ENCODE measurements at places on chromosomes 4 and X.

DNA sequence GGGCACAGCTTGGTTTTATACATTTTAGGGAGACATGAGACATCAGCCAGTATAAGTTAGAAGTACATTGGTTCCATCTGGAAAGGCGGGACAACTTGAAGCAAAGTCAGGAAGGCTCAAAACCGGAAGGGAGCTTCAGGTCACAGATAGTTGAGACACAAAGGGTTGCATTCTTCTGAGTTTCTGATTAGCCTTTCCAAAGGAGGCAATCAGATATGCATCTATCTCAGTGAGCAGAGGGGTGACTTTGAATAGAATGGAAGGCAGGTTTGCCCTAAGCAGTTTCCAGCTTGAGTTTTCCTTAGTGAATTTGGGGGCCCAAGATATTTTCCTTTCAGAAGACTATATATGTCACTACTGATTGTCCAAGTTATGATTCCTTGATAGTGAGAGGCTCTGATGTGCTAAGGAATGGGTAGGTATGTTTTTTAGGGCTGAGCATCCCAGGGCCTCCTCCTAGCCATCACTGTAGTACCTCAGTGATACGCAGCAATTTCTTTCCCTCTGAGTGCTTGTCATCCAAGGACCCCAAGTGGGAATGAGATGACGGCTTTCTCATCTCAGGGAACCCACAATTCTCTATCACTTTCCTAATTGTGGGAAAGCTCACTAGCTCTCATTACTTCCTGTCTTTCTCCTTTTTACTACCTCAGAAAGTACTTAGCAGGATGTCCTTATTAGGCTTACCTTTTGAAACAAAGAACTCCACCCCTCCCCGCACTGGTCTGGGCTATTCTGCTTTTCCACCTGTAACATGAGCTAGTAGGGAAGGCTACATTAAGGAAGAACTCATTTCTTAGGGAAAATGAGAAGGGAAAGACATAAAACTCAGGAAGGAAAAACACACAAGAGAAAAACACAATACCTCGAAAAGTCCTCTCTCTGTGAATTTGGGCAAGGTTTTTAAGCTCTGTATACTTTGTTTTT lies 632.7 kb downstream of the RAPGEF2 start:
- DNase-seq: no peak

DNA sequence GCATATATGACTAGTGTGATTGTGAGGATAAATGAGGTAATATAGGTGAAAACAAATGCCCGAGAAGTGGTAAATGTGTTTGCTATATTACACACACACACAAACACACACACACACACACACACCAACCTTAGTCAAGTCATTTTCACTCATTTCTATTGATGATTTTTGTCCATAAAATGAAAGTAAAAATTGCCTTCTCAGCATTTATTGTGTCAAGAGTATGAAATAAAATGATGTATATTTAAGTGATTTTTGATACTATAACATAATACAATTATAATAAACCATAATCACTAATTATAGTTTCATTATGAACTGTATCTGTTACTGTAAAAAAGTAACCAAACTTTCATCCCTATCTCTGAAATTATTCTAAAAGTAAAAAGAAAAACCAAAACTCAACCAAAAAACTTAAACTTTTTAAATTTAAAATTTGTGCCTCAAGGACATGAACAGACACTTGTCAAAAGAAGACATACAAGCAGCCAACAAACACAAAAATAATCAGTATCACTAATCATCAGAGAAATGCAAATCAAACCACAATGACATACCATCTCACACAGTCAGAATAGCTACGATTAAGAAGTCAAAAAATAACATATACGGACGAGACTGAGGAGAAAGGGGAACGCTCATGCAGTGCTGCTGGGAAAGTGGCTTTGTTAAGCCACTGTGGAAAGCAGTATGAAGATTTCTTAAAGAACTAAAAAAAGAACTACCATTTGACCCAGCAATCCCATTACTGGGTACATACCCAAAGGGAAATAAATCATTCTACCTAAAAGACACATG lies 601.0 kb downstream of the TMA16 start:
- DNase-seq: no peak

- no peak for DNase-seq
These were observed 500.0 kb downstream of the SPRY1 start for GRCh38 chr4:123896446-123897071.

GRCh38 chrX:727738-728621 lies 97.4 kb downstream of the SHOX start:
- no peak for DNase-seq

DNA sequence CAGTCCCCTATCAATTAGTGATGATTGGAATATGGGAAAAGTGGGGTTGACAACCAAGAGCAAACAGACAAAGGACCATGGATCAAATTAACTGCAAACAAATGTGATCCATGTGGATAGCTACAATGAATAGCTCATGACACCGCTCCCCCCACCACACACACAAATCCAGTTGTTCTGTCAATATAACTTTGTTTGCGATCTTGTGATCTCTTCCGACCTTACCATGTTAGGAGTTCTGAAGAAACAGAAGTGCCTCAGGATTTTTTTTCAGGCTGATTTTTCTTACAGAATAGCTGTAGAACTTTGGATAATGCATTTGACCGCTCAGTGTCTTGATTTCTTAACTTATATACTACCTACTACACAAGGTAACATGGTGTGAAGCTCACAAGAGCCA lies 116.6 kb downstream of the SH2D1A start:
- no peak for DNase-seq

GRCh38 chr4:37995981-37996775 lies 36.0 kb downstream of the PTTG2 start:
- DNase-seq: no peak

GRCh38 chr4:687048-687970 lies 1.6 kb downstream of the SLC49A3 start:
- peak; percentile 100 for DNase-seq

- no peak for DNase-seq
These were observed 42.3 kb upstream of the FAT1 start for GRCh38 chr4:186765673-186766546.

GRCh38 chrX:1378306-1378759 lies 13.6 kb downstream of the SLC25A6 start:
- DNase-seq: no peak

GRCh38 chr4:79209081-79209480 lies 116.8 kb downstream of the NAA11 start:
- DNase-seq: no peak

DNA sequence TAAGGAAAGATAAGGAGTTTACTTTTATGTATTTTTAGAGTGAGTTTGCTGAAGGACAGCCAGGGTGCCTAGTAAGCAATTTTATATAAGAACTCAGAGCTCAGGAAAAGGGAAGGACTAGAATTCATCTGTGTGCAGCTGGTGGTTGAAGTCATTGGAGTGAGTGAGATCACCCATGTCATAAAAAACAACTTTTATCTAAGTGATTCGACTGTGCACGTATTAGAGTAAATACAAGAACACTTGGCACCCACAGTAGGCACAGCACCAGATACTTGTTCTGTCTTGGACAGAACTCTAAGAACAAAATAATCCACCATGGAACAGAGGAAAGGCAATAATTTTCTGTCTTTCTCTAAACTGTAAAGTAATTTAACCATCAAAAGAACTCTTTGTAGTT lies 31.6 kb downstream of the SYNPO2 start:
- DNase-seq: no peak

- no peak for DNase-seq
These were observed 47.8 kb downstream of the ACOX3 start for GRCh38 chr4:8392591-8393190.

DNA sequence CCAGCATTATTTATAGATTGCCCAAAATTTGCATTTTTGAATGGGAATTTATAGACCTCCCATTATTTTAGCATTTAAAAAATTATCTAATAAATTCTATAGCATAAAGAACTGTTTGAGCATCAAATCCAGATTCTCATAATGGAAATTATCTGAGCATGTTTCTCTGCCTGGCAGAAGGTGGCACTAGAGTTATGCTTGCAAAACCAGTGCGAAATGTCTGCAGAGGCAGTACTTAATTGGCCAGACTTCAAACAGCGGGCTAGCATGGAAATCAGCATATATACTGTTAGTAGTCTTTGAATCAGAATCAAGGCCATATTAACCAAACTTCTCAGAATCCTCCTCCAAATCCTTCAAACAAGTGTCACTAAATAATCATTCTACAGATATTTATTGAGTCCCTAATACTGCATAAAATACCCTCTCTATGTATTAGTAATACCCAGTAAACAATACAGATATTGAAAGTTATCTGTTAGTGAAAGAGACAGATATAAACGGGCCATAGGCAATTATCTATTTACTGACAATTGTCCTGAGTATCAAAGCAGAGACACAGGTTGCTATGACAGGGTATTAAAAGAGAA lies 78.7 kb upstream of the DCLK2 start:
- peak; percentile 6 for DNase-seq

DNA sequence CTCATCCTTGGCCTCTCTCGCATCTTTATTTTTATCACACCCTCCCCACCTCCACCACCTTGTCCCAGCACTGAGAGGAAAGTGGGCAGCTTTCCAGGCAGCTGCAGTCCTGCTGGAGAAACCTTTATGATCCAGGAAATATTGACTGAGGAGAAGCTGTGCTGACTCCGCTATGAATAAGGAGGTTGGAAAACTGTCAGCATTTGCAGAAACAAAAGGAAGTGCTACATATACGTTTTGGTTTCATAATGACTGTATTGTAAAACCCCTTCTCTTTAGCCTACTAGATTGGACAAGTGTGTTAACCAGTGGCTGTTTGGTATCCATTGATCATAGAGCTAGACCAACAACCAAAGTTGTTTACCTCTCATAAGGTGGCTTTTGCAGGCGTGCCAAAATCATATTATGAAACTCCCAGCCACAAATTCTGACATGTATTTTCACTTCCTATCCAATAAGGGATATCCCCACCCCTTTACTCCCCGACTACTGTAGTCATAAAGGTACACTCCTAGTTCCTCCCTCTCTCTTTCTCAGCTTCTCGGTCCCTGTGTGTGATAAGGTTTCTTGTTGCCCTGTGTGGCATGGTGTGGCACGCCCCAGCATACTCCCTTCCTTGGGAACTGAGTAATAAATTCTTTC lies 88.4 kb downstream of the GPR143 start:
- DNase-seq: no peak

DNA sequence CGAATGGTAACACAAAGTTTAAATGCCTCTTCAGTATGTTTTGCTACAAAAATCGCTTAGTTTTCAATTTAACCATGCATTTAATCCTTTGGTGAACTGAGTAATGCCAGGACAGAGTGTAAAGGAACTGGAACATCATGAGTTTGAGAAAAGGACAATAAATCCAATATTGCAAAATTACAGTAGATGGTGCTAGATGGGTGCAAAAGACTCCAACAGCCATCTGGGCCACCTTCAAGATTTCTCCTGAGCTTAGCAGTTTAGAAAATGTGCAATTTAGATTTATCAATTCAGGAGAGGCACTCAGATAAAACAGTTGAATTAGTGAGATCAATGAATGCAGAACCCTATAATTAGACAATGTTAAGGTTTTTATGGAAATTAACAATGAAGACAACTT lies 33.2 kb upstream of the MID1IP1 start:
- DNase-seq: no peak

Measured in HuH-7.5 (cell line).